ENCODE measurements at places on chromosomes 3 and 15.
A peak's percentile ranks its signal among the peaks of the same experiment; 100 is the strongest.

- no peak for DNase-seq
These were observed 39.4 kb upstream of the LMOD3 start for GRCh38 chr3:69161587-69162307.

DNA sequence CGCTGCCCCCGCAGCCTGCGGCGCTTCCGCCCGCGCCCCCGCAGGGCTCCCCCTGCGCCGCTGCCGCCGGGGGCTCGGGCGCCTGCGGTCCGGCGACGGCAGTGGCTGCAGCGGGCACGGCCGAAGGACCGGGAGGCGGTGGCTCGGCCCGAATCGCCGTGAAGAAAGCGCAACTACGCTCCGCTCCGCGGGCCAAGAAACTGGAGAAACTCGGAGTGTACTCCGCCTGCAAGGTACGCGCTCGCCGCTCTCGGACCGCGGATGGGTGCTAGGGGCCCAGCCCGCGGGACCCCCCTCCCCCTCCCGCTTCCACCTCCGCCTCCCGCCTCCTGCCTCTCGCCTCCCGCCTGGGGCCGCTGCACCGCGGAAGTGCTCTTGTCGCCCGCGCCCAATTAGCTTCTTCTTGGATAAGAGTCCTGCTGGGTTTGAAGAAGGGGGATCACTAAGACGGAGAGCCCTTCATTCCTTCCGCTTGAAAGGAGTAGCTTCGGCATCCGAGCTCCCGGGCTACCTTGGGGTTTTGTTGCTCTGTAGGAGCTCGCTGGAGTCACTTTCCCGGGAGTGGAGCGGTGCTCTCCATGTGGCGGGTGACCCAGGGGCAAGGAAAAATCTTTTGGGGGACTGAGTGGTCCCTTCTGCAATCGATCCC is 426 bp downstream of the KAT2B start:
- peak; percentile 73 for DNase-seq

- no peak for DNase-seq
These were observed 402.1 kb upstream of the MCTP2 start for GRCh38 chr15:93829115-93829870.

GRCh38 chr15:45704329-45705249 is 69.8 kb downstream of the SQOR start:
- DNase-seq, result no peak

DNA sequence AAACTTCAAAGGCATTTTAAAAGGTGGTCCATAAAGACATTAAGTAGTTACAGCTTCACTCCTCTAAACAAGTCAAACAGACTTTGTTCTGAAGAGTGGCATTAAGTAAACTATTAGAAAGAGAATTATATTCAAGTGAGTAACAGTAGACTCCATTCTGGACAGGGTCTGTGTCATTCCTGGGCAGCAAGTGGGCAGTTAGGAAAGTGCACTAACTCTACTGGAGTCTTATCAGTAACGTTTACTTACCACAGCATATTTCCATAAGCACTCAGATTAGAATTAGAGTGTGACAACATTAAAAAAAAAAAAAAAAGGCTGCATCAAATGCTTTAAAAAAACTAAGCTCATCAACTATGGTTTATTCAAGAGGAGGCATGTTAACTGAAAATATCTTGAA is 10.6 kb downstream of the UBR1 start:
- DNase-seq, result no peak

- DNase-seq, result no peak
These were observed 209.1 kb downstream of the NR1D2 start for GRCh38 chr3:24154013-24154695.

GRCh38 chr3:138381413-138381901 is 33.1 kb downstream of the MRAS start:
- DNase-seq, result no peak

DNA sequence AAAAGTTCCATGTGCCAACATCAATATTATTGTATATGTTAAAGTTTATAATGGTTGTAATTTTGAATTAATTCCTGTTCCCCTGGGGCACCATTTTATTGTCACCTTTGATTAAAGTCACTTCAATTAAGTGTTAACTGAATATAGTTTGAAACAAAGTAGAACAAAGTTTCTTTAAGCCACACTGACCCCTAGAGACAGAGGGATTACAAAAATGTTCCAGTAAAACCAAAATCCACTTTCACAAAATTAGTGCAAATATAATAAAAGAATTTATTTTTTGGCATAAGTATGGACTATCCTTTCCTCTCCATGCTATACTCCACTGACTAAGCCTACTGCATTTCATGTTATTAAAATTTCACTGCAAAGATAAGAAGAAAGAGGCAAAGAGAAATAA is 123.9 kb downstream of the ZMAT3 start:
- DNase-seq, result no peak

DNA sequence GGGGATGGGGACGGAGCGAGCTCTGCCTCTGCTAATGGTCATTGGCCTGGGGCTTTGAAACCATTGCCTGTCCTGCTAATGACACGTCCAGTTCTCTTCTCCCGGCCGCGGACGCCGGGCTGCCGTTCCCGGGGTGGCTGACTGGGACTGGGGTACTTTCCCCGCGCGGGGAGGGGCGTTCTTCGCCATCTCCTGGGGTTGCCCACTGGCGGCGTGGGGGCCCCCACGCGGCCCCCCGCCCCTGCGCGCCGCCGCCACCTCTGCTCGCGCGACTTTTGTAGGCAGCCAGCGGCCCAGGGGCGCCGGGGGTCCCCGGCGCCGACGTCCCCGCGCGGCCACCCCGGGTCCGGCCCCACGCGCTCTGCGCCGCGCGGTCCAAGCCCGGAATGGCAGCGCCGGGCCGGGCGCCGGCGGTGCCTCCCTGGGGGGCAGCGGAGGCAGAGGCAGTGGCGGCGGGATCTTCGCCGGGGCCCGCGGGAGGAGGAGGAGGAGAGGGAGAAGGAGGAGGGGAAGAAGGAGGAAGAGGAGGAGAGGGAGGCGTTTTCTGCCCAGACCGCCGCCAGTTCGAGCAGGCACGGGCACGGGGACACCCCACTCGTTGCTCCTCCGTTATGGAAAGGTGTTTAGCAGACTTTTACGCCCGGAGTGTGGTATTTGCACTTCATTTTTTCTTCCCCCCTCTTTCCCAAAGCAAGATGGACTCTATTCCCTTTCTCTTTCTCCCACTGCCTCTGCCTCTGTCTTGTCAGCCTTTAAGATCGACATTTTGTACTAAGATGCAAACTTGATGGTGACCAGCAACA is 2.3 kb downstream of the BBX start:
- DNase-seq, result peak; percentile 69

GRCh38 chr3:159674583-159674982 is 314.1 kb upstream of the IL12A start:
- no peak for DNase-seq

GRCh38 chr3:156465194-156465593 is 89.7 kb downstream of the SSR3 start:
- no peak for DNase-seq

DNA sequence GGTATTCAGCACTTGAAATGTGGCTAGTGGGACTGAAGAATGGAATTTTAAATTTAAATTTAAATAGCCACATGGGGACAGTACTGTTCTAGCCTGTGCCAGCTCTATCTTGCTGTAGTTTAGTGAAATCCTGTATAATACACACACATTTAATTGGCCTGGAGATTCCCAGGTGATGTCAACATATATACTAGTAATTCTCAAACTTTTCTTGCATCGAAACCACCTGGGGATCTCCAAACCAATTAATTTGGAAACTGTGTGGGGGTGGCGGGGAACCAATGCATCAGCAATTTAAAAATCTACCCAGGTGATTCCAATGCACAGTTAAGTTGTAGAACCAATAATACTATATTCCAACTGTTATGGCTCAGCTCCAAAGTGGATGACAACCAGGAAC is 228.9 kb upstream of the MRPL3 start:
- DNase-seq, result no peak

DNA sequence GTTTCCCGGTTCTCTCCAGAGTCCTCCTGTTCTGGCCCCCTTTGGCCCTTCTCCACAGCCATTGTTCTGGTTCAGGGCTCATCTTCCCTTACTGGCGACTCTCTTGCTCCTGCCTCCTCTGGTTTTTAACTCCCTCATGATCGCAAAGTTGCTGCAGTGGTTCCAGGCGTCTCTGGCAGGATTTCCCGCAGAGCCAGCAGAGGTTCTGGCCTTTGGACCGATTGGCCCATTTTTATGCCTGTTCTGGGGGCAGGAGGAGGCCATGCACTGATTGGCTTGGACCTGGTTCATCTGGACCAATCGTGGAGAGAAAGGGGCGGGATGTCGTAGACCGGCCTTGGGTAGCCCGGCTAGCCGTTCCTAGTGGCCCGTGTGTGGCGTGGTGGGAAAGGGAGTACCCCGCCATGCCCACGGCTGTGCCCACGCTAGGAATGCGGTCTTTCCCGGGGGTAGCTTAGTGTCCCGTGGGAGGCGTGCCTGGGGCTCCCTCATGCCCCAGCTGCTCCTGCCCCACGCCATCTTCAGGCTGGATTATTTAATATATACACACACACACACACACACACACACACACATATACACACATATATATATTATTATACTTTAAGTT is 113.4 kb downstream of the FBLN2 start:
- DNase-seq, result no peak

DNA sequence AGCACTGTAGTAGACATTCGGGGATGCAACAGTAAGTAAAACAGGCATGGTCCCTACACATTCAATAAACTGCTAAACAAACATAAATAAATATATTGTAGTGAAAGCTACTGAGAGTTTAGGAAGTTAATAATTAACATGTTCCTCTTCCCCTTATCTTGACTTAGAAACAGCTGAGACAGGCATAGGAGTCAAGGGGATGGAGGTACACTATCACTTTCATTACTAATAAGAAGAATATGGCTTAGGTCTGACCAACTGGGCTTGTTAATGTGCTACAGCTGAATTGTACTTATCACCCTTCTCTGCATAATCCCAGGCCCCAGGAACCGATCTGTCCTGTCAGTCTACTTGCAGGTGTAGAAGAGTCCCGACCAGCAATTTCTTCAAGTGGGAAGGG is 116.3 kb upstream of the DAZL start:
- no peak for DNase-seq

- no peak for DNase-seq
These were observed 233.7 kb upstream of the ADAMTS9 start for GRCh38 chr3:64921281-64922065.

- no peak for DNase-seq
These were observed 192.8 kb downstream of the ARPP21 start for GRCh38 chr3:35832140-35832571.

DNA sequence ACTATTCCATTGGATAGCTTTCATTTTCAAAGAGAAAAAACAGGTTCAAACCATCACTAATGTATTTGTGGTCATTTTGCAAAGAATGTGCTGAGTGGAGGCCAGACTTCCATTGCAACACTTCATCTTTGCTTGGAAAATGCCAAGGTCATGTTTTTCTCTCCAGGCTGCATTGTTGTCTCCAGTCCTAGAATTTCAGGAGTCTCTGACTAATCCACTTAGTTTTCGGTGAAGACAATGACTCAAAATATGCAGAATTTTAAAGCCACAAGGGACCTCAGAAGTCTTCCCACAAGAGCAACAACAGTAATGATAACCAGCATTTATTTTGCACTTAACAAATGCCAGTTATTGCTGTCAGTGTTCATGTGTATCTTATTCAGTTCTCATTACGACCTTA is 277.0 kb downstream of the RYR3 start:
- DNase-seq, result no peak

- DNase-seq, result no peak
These were observed 27.9 kb upstream of the STRIT1 start for GRCh38 chr3:155321418-155321817.

GRCh38 chr3:30319713-30320112 is 286.7 kb upstream of the TGFBR2 start:
- DNase-seq, result peak; percentile 90

DNA sequence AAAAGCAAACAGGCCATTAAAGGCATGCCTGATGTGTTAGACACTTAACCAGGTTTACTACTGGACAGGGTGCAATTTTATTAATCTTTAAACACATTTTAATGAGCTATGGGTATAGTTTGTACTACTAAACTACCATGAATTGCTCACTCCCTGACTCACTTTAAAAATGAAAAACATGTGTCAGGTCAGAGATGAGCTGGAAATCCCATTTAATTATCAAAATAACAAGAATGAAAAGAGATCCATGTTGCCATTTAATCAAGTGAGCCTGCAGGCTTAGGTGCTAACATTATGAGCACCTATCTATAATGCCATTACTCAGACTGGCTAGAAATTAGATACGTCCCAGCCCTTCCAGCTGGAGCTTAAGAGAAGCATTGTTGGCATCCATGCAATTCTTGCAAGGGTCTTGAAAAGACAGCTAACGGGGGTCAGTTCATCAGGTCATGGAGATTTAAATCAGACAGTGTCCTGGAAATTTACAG is 224.4 kb downstream of the THRB start:
- DNase-seq, result no peak

GRCh38 chr3:8869613-8870012 is 93.7 kb downstream of the RAD18 start:
- DNase-seq, result peak; percentile 99

GRCh38 chr15:68210821-68211655 is 5.9 kb upstream of the CALML4 start:
- DNase-seq, result peak; percentile 28

GRCh38 chr3:173588556-173588955 is 191.0 kb downstream of the NLGN1 start:
- no peak for DNase-seq

GRCh38 chr15:89043031-89044002 is 44.9 kb upstream of the ABHD2 start:
- no peak for DNase-seq

DNA sequence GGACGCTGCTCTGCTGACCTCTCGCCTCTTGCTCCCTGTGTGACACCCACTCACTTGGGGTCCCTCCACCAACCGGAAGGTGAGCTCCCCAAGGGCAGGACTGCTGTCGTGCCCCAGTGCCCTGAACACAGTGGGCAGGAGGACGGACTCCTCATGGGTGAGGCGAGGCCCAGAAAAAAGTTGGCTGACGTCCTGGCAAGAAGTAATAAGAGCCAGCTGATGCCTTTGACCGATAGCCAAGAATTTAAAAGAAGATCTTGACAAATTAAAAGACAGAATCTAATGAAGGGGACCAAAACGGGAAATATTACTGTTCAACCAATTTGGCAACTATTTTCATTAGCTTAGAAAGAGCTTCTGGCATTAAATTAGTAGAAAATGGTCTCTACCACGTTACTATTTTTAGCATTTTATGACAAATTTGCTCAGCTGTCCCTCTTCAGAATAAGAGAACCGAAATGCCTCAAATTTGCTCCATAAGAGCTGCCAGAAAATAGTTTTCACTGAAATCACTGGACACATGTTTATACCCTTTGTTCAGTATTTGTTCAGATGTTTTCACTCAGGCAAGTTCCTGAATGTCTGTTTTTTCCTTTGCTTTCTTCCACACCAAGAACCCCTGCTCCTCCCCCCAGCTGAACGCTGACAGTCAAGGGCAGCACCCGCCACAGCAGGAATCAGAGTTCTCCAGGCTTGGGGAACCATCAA is 60.5 kb downstream of the XXYLT1 start:
- DNase-seq, result no peak

GRCh38 chr15:40763801-40764628 is at the start of gene GCHFR:
GCHFR (plus strand) TSS chr15:40764068; CDS start chr15:40764181, 113 bp downstream.
- DNase-seq, result no peak
